ENCODE measurements at places on chromosomes 3 and 15.

DNA sequence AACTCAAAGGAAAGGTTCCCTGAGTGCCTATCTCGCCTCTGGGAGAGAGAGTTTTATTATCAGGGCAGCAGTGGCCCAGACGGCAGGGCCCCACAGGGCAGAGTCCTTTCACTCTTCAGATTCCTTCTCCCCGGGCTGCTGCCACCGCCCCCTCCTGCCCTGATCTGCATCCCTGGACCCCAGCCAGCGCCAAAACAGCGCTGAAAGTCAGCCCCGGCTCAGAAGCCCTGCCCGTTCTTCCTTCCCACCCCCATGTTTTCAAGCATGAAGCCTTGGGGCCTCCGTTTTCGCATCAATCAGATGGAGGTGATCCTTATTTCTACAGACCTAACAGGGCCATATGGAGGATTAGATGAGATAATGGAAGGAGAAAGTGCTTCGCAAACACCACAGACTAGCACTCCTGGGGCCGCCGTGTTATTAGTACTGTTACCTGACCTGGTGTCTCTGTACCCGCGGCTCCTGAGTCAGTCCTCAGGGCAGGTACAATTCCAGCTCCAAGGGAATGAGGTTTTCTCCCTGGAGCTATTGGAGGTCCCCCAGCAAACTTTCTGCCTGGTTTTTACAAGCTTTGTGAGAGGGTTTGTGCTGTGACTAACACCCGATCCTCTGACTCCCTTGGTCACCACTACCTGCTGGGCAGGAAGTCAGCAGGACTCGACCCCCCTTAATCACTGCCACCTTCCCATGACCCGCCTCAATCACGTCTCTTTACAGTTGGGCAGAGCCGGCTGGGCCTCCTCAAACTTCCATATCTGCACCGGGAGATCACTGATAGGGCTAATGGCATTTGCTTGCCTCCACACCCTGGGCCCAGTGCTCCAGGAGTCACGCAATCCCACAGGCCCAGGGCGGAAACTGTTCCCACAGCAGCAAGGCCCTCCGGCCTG, 39.5 kb upstream of the TSEN2 start:
- DNase-seq: no peak

DNA sequence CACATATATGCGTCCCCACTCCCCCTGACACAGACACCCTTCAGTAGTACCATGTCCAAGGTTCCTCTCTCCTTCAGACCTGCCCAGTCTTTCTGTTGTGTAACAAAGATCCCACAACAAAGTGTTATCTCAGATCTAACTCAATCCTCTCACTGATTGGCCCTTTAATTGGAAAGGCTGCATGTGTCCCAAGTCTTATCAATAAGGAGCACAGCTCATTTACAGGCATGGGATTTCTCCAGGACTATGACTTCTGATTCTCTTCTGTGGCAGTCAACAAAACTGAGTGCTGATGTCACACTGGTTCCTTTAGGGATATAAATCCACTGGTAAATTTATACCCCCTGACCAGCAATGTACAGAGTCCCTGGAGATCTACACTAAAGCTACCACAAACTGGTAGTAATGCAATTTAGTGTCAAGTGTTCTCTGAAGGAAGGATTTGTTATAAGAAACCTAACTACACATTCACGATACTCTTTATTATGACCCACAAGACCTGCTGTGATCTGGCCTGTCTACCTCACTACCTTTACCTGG, 28.1 kb downstream of the CLK3 start:
- DNase-seq: no peak

DNA sequence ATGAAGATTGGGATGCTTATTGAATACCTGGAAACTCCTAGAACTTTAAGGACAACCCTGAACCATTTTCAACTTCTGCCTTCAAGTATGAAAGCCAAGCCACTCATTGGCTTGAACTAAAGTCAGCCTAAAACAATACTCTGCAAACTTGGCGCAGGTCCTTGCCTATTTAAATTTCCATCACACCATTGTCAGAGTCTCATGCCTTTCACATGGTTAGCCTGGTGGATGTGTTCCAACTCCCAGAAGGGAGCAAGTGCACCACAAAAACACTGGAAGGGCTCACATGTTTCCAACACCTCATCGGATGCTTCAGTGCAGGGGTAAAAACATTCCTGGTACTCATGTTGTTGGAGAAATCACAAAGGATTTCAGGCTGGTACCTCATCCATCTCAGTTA, 511.6 kb upstream of the MDFIC2 start:
- no peak for DNase-seq

DNA sequence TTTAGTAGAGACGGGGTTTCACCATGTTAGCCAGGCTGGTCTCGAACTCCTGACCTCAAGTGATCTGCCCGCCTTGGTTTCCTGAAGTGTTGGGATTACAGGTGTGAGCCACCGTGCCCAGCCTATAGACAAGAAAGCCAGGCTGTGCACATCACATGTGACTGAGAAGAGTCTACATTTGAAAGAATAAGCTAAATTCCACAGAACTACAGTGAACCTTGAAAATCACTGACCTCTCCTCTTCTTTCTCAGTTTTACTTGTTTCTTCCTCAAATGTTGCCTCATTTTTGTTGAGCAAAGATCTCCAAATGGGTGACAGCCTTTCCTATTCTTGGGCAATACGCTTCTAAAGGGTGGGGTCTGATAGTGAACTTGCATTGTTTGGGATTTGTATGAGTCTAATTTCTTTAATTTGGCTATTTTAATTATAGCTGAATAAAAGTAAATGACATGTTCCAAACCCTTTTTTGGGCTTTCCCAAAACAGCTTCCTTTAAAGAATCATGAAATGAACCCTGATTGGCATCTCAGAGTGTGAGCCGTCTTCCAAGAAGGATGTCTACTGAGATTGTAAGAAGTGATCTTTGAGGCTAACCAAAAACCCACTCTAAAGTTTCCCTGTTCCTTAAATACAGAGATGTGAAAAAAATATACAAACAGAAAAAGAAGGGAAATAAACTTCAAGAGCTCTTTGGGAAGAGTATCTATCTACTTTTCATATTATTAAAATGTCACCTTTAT, 21.6 kb upstream of the SPTBN5 start:
- DNase-seq: no peak

DNA sequence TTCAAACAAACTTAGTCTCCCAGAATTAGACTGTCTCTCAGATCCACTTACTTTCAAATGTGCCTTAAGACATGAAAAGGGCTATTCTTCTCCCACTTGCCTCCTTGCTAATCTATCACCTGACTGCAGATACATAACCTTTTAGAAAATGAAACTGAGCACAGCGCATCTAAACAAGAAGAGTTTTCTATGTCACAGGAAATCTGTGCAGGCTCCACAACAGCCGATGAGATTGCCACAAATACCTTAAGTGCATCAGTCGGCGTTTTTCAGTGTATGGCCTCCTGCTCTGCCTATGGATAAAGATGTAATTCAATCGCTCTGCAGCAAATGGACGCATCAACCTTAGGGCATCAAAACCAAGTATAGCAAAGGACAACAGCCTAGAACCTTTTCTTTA, 544.2 kb downstream of the FOXP1 start:
- no peak for DNase-seq

- DNase-seq: no peak
These were observed 23.1 kb upstream of the GPR171 start for GRCh38 chr3:151226088-151226563.

Data from NCI-H1092 treated with DMSO at 0.1 percent for 48 hours (cell line).